ENCODE measurements at places on chromosomes 7 and 10.

GRCh38 chr7:139557857-139558581, 34.5 kb downstream of the CLEC2L start:
- DNase-seq, result no peak

GRCh38 chr10:17659365-17659764, 15.4 kb downstream of the STAM start:
- DNase-seq, result no peak

- DNase-seq, result no peak
Measured at GRCh38 chr7:66142996-66143395, 28.3 kb downstream of the CRCP start.

- no peak for DNase-seq
Measured at GRCh38 chr7:48959676-48960075, 35.3 kb downstream of the CDC14C start.

DNA sequence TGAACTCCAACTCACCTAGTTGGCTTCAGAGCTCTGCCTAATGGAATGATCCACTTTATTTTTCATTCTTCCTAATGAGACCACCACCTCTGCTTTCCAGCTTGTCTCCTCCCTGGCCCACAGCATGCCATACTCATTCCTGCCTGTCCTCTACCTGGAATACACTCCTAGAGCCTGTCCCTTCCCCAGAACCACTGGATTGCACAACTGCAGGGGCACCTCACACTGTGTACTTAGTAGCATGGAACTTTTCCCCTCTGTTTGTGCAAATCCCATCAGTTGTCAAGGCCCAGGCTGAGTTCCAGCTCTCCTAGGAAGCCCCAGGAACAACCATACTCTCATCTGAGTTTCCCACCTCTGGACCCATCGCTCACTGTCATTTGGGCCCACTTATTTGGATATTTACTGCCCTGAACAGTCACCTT, 15.6 kb downstream of the ALDH18A1 start:
- DNase-seq, result peak; percentile 12

- DNase-seq, result no peak
Measured at GRCh38 chr7:25860275-25861163, 291.5 kb upstream of the NFE2L3 start.

DNA sequence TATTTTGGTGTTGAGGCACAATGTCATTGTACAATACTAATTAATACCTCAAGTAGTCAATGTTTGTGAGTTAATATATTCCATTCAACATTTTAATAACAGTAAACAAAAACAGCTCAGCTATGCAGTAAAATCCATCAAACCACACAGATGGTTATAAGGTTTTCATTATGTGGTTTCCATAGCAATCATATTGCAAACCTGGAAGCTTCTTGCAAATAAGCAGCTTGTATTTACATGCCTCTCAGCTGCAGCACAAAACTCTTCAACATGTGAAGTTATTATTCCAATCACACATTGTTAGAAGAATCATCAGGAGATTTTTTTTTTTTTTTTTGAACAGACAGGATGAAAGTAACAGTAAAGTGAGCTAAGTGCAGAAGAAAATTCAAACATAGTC, 170.2 kb downstream of the SKAP2 start:
- DNase-seq, result no peak

DNA sequence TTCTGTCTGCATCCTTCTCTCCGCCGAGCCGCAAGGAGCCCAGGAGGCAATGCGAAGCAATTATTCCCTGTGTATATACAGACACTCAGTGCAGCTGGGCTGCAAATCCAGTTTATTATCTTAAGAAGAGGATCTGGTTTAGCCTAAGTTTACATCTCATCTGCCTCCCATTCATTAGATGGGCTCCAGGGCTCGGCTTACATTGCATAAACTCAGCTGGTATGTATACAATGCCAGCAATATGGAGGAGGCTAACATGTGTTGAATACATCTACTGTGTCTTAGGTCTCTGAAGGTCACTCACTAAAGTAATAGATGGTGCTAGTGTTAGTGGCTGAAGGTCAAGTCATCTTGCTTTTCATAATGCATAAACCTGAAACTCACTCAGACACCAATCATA, 996.8 kb downstream of the KCNMA1 start:
- no peak for DNase-seq

DNA sequence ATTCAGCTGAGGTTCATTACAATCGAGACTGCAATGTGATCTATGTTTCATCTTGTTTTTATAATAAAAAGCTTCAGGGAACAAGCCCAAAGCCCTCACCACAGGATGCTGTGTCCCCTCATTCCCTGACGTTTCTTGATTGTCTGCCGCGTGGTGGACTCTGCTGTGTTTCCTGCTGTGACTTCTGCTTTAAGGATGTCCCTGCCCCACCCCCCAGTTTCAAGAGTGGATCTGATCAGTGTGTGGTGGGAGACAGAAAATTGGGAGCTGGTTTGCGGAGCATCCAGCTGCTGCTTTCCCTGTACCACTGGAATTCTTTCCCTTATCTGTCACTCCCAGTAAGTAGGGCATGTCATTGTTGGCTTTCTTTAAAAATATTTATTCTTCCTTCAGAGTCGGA, 86.2 kb downstream of the CREM start:
- DNase-seq, result no peak

GRCh38 chr7:49613759-49614158, 159.7 kb upstream of the VWC2 start:
- DNase-seq, result no peak

GRCh38 chr10:21217107-21217506, 308.4 kb downstream of the SKIDA1 start:
- DNase-seq, result no peak

- no peak for DNase-seq
Measured at GRCh38 chr10:86522510-86522855, 891 bp upstream of the WAPL start.

- no peak for DNase-seq
Measured at GRCh38 chr10:123970207-123970926, 78.8 kb upstream of the CPXM2 start.

DNA sequence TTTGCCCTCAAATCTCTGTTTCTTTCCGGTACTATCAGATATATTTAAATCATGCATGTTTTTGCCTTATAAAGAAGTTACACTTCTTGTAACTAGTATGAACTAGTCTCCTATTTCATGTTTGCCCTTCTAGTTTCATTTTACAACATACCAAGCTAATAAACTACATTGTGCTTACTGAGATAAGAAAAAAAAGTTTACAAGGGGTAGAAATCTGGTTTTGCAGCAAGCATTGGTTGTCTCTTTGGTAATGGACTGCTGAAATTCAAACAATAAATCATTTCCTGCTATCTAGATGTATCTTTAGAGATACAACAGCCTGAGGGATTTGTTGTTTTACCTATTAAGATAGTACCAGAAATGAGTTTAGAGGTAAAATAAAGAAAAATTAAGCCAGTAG, 18.8 kb downstream of the PTTG1IP2 start:
- no peak for DNase-seq

GRCh38 chr10:31031205-31031557, 484 bp downstream of the ZNF438 start:
- DNase-seq, result no peak

DNA sequence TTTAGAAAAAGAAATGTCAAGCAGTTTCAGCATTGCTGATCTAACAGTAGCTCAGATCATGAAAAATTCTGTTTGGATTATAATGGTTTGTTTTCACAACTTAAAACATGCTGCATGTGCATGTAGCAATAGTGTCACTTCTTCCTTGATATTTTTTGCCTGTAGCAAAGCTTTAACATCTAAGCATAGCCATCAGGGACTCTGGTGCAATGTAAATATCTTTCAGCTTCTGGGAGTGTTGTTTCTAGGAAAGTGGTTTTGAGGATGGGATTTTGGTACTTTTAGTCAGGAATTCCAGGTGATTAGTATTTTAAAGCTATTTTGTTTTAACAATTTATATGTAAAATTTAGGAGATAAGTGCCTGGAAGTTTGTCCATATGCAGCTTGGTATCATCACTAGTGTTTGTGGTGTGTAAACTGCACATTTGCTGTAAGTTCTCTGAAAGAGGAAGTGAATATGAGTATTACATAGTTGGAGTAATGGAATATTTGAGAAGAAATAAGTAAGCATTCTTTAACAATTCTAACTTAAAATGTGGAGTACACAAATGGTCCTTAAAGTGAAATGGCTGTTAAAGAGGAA, 1.9 kb downstream of the RSBN1L start:
- no peak for DNase-seq

DNA sequence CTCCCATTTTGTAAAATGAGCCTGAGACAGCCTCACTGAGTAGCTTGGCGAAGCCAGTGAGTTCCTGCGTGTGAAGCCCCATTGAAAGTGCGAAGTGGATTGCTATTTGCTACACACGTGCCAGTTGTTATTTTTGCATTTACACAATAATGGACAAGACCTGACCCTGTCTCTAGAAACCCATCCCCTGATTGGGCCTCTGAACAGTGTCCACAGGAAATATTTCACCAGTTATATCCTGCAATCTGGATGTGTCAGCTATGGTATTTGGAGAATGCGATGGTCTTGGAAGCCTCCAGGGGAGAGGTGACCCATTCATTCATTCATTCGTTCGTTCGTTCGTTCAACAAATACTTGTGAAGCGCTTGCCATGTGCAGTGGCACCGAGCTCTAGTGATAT, 37.1 kb downstream of the COL13A1 start:
- no peak for DNase-seq

DNA sequence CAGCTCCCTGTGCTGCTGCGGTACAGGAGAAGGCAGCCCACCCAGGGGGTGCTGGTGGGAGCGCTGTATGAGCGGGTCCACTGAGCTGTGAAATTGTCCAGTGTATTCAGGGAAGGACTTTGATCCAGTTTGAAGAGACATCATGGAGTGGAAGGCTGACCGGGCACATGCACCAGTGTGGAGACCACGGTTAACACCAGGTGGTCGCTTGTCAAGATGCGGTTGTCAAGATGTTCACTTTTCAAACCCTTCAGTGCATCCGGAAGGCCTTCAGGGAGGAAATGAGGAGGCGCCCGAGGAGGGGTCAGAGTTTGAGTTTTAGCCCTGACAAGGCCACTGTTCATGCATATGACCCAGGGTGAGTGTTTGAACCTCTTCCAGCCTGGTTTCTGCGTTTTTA, 6.1 kb downstream of the DOCK1 start:
- no peak for DNase-seq

DNA sequence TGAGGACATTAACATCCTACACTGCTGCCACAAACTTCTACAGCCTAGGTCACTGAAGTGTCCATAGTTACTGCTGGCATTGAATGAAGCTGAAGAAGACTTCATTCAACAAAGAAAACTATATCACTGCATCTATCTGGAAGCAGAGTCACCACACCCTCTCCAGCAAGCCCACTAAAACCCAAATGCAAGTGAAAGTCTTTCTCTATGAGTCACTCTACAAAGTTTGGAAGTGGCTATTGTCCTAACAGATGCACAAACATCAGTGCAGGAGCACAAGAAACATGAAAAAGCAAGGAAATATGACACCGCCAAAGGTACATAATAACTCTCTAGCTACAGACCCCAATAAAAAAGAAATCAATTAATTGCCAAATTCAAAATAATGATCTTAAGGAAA, 43.5 kb upstream of the CAMK2B start:
- no peak for DNase-seq

- no peak for DNase-seq
Measured at GRCh38 chr7:121500360-121501058, 104.4 kb upstream of the FAM3C start.

- no peak for DNase-seq
Measured at GRCh38 chr10:95279042-95279820, 11.6 kb downstream of the PDLIM1 start.

- DNase-seq, result no peak
Measured at GRCh38 chr10:50576245-50576815, 47.4 kb downstream of the SGMS1 start.

DNA sequence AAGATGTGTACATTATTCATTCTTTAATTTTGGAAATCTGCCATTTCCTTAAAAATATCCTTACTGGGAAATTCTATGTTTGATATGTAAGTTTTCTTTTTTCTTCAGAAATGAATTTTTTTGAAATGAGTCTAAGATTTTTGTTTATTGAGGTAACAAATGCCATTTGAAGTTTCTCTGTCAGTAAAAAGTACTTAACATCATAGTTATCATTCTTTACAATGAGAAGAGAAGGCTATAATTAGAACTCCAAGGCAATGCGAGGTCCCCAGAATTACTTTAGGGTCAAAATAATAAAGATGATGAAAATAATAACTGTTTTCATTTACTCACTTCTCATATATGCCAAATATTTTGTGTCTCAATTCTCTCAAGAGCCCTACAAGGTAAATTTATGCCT, 37.0 kb upstream of the RHOBTB1 start:
- no peak for DNase-seq

Data from Caco-2 (cell line).